Dorsolateral prefrontal cortex (tissue), 122 donors: ENCODE measurements at places on chromosomes 7 and 10. TPM values are rescaled to one million over a fixed set of nuclear protein-coding genes. Genes with fewer than 3 reads are reported as not detected.

The SUN1 gene
- total RNA-seq, result 158 TPM

The CARD11 gene
- 4.2 TPM for total RNA-seq

The COL26A1 gene
- total RNA-seq, result 20.5 TPM

The LRRTM3 gene
- total RNA-seq, result 45.7 TPM

The ARPC1A gene
- total RNA-seq, result 129 TPM
